Left lobe of liver (tissue), 2 donors: ENCODE measurements at places on chromosomes 12 and 14.

DNA sequence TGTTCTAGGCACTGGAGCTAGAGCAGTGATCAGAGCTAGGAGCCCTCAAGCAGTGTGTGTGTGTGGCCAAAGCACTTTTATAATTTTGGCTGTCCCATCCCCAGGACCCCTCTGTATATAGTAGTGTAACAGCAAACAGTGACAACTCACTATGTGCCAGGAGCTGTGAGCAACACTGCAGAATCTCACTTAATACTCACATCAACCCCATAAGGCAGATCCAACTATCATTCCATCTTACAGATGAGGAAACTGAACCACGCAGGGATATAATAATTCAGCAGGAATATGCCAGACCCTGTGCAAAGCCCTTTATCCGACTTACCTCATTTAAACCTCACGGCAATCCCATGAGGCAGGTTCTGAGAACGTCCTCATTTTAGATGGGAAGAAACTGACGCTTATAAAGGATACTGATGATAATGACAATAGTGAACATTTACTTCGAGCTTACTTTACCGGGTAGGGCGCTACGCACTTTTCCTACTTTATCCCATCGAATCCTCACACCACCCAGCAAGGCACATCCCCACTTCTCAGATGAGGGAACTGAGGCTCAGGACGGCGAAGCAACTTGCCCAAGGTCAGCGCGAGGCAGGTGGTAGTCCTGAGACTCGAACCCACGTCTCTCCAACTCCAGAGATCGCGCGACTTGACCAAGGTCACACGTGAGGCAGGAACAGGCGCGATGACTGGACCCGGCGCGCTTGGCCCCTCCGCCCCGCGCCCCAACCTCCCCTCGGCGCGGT lies 687 bp downstream of the RAB35 start:
- no peak for DNase-seq

DNA sequence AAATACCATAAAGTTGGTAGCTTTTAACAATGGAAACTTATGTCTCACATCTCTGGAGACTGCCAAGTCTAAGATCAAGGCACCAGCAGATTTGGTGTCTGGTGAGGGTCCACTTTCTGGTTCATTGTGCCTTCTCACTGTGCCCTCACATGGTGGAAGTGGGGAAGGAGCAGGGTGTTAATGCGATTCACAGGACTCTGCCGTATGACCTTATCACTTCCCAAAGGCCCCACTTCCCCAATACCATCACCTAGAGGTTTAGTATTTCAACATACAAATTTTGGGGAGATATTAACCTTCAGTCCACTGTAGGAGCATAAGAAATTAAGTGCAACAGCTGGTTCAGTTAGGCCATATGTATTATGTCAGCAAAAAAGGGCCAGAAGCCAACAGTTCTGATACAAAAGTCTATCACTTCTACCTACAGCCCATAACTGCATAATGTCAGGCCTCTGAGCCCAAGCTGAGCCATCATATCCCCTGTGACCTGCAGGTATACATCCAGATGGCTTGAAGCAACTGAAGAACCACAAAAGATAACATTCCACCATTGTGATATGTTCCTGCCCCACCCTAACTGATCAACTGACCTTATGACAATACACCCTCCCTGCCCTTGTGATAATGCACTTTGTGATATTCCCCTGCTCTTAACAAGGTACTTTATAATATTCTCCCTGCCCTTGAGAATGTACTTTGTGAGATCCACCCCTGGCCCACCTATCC lies 24.7 kb downstream of the DDHD1 start:
- DNase-seq, result no peak

DNA sequence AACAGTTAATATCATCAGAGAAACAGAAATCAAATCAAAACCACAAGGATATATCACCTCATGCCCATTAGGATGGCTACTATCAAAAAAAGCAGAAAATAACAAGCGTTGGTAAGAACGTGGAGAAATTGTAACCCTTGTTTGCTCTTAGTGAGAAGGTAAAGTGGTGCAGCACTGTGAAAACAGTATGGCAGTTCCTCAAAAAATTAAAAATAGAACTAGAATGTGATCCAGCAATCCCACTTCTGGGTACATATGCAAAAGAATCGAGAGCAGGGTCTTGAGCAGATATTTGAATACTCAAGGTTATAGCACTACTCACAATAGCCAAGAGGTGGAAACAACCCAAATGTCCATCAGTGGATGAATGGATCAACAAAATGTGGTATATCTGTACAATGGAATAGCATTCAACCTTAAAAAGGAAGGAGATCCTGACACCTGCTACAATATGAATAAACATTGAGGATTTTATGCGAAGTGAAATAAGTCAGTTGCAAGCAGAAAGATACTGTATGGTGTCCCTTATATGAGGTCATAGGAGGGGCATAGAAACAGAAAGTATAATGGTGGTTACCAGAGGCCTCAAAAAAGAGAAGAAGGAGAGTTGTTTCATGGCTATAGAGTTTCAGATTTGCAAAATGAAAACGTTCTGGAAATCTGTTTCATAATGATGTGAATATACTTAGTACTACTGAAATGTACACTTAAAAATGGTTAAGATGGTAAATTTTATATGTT lies 131.0 kb upstream of the EEA1 start:
- no peak for DNase-seq

GRCh38 chr12:108373111-108373510 lies 34.0 kb upstream of the CMKLR1 start:
- no peak for DNase-seq

- DNase-seq, result no peak
These were observed 135.3 kb downstream of the NTF3 start for GRCh38 chr12:5567016-5567725.

GRCh38 chr12:29067430-29067829 lies 81.6 kb upstream of the FAR2 start:
- DNase-seq, result no peak

DNA sequence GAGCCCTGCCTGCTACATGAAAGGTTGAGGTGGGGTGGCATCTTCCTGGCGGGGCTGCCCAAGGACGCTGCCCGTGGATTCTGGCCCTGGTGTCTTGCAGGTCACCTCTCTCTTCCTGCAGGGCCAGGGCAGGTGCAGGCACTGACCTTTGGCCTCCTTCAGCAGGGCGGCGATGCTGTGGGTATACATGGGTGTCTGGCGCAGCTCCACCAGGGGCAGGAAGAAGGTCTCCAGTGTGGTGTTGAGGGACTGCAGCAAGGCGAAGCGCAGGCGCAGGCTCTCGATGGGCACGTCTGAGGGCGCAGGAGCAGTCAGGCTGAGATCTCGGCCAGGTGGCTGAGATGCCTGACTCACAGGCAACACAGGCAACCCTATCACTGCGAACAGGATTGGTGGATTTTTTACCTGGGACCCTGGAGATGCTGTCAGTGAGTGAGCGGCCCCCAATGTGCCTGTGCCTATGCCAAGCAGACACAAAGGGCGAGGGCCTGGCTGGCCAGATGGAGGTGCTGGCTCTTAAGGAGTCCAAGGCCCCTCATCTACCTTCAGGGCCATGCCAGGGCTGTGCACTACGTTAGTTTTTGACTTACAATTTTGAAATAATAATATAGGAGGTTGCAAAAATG lies 45.7 kb downstream of the TRAFD1 start:
- no peak for DNase-seq

GRCh38 chr14:62665286-62665685 lies 380.0 kb downstream of the KCNH5 start:
- DNase-seq, result no peak
